ENCODE measurements at places on chromosomes 16 and 17.

DNA sequence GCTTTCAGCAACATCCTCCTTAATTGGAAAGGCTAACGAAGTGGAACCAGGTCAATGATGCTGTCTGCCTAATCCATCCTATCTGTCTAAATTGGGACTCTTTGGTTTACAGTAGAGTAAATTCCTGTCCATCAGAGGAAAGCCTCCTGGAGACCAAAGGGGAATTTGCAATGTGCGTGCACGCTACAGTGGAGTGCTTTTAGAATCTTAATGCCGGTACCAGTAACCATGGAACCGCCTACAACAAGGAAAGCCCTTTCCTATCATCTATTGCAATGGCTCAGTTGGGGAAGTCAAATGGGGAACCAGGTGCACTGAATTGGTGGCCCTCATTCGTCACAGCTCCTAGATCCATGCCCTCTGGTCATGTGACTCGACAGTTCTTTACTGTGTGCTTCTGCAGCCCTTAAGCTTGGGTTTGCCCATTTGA lies 110.1 kb downstream of the XYLT1 start:
- DNase-seq, result no peak

- DNase-seq, result peak; percentile 60
Observed at GRCh38 chr17:63571632-63572310, 21.5 kb downstream of the DCAF7 start.

DNA sequence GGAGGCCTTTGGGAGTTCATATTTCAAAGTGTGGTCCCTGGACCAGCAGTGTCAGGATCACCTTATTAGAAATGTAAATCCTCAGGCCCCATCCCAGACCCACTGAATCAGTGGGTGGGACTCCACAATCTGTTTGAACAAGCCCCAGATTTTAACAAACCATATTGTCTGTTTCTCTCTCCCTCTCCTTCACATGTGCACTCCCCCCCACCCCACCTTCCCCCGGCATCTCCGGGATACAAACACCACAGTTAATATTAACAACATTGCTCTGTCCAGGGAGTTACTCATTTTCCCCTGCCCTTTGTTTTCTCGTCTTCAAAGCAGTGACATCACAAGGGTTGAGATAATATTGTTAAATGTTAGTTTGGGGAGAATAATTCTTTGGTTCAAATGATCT lies 127.3 kb downstream of the KATNIP start:
- no peak for DNase-seq

GRCh38 chr16:52408191-52408845 lies 138.6 kb downstream of the TOX3 start:
- no peak for DNase-seq

DNA sequence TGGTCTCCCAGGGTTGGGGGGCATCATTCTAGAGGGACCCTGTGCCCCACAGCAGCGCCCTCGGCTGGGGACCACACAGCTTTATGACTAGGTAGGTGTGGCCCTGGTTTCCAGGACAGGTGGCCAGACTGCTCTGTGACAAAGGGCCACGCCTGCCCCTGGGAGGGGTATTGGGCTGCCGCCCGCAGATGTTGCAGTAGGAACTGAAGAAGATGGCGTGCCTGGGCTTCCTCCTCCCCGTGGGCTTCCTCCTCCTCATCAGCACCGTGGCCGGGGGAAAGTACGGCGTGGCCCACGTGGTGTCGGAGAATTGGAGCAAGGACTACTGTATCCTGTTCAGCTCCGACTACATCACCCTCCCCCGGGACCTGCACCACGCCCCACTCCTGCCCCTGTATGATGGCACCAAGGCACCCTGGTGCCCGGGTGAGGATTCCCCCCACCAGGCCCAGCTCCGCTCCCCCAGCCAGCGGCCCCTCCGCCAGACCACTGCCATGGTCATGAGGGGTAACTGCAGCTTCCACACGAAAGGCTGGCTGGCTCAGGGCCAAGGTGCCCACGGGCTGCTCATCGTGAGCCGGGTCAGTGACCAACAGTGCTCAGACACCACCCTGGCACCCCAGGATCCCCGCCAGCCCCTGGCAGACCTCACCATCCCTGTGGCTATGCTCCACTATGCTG lies at the start of gene SPPL2C:
SPPL2C (plus strand) TSS at position 187 of the 681 bp plus-strand sequence; CDS start at position 213, 26 bp downstream.
- DNase-seq, result no peak

GRCh38 chr17:76700617-76701470 lies 9.9 kb downstream of the MXRA7 start:
- peak; percentile 61 for DNase-seq

- DNase-seq, result no peak
Observed at GRCh38 chr16:80346111-80346632, 194.6 kb upstream of the DYNLRB2 start.

- no peak for DNase-seq
Observed at GRCh38 chr17:42342242-42343008, 45.8 kb downstream of the STAT3 start.

- no peak for DNase-seq
Observed at GRCh38 chr16:35176449-35176848, 1717.0 kb downstream of the TP53TG3F start.

DNA sequence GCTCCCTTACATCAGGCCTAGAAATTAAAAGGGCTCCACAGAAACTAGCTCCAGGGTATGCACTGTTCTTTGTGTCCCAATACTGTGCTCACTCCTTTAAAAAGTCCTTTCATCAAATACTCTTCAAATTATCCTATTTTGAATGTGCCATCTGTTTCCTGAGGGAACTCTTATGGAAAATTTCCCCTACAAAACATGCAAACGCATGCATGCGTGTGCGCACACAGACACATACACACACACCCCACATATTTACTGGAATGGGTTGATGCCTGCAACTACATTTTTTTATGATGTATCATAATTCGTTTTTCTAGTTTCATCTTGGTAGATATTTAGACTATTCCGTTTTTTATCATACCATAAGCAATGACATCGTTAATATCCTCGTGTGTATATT lies 351.2 kb upstream of the KIF2B start:
- DNase-seq, result no peak

GRCh38 chr17:688100-688989 lies 26.3 kb downstream of the VPS53 start:
- DNase-seq, result no peak

- no peak for DNase-seq
Observed at GRCh38 chr17:10069301-10069700, 129.1 kb downstream of the GAS7 start.

GRCh38 chr17:77734371-77735080 lies 224.0 kb upstream of the TNRC6C start:
- DNase-seq, result peak; percentile 10

DNA sequence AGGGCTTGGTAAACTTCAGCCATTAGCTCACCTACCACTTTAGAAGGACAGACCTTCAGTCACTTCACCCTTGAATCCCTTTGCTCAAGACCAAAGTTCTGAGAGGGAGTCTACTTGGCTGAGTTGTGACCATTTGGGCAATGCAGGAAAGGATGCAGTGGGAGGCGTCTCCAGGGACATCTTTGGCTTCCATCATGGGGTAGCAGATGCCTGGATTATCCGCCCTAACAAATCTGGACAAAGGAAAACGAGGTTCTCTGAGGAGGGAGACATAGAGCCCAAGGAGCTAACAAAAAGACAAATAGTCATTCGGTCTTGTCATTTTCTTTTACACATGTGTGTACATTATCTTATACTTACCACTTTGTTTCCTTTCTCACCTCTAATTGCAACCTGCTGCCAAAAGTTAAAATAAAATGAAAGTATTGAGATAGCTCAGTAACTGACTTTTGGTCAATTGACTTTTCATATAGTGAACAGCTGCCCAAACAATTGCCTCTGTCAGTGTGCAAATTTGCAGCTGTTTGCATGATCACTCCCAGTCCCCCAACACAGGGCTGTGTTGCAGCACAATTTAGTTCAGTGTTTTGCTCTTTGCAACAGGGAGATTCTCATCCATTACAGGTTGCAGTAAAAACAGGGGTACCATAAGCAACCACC lies 108.9 kb upstream of the EEF2KMT start:
- no peak for DNase-seq

DNA sequence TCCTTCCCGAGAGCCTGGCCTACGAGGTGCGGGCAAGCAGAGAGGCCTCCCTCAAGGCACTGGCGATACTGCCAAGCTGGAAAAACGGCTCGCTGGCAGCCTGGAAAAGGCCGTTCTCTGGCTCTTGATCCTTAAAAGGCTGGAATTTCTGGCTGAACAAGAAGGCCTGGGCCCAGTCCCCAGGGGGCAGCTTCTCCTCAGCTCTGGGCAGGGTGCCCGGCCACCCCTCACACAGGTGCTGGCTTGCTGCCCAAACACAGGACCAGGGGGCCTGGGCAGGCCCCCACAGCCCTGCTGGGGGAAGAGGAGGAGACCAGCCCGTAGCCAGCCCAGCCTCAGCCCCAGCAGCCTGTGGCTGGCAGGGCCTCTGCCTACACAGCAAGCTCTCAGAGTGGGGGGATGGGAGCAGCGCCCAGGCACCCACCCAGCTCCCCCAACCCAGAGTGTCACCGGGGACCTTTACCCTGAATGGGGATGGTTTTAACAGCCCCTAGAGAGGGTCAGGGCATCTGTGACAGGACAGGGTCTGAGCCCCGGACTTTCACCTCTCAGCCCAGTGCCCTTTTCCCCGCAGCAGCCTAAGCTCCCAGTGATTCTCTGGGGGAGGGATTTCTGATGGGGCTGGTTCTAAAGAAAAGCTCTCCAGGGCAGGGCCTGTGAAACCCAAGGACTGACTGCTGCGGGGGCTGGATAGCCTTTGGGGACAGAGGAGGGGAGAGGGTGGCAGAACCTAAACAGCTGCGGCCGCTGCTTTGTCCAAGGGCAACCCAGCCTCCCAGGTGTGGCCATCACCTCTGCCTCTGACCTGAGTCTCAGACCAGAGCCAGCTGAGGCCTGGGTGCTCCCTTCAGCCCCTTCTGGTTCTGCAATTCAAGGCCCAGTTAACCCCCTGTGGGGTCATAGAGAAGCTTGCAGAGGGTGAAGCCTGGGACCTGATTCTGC lies 38.6 kb upstream of the TOB1 start:
- DNase-seq, result no peak

DNA sequence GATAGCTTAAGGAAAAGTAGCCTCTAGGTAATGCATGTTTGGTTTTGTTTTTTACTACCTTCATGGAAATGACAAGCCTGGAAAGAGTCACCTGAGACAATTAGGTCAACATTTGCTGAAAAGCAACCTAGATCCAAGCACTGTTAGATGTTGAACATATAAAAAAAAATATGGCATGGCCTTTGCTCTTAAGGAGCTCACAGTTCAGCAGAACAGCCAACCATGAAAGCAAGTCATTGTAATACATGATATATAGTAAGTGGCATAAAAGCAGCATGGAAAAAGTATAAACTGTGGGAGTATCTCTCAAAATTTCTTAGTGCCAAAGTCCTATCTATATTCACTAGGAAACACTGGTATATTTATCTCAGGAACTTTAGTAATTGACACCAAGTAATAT lies 31.6 kb downstream of the CFDP1 start:
- DNase-seq, result no peak

GRCh38 chr16:203246-203645 lies 23.0 kb downstream of the HBQ1 start:
- DNase-seq, result no peak

DNA sequence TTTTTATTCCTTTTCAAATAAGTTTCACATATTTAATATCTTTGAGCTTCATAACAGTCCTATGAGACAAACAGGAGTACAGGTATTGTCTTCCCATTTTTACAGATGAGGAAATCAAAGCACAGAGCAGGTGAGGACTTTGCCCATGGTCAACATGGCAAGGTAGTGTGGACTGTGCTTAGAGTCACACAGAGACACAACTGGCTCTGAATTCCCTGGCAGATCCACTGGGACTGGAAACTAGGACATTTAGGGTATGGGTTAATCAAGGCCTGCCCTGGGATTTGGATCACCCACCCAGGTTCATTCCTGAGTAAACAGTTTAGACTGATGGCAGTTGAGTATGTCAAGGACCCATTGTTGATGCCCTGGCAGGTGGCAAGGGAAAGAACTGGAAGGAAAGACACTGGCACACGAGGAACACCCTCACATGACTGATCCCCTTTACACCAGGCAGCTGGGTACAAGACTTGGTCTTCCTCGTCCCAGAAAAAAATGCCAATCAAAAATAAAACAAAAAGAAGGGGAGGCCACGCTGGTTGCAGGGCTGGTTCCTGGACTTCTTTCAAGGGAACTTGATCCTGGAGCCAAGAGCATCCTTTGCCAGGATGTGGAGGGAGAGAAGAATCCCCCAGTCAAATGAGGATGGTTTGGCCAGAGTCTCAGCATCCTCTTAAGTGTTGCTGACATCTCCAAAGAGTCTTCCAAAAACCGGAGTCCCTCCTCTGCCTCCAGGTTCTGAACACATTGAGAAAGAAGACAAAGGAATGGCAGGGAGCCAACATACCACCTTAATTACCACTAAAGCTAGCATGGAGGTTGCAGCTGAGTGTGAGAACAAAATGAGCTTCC lies 34.9 kb downstream of the CHD9 start:
- DNase-seq, result no peak

- DNase-seq, result no peak
Observed at GRCh38 chr16:76639685-76640289, 362.6 kb downstream of the CNTNAP4 start.
